ENCODE measurements at places on chromosomes 3 and 15. TPM values are rescaled to one million over a fixed set of nuclear protein-coding genes. Genes with fewer than 3 reads are reported as not detected.

DNA sequence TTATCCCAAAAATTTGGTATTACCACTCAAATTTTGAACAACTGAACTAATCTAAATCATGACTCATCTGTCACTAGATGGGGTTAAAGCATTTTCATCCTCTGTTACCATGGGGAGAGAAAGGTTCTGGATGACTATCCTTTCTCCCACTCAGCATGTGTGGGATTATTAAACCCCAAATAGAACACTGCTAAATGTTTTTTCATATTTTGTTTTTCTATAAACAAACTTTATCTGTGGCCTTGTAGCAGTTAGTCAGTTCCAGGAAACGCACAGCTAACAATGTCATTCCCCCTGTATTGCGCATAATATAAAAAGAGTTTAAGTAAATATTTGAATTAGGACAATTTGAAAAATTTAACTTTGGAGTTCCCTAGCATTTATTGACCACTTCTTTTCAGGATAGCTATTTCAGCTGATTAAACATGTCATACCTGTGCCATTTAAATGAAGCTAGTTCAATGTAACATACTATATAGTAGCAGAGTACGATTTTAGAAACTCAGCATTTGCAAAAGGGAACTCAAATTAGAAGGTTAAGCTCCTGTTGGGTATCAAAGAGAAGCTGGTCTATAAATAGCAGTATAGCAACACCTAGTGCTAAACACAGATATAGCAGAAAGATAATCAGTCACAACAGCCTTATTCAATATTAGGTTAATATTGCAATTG is 9.2 kb upstream of the TMEM212 start:
- DNase-seq: no peak

DNA sequence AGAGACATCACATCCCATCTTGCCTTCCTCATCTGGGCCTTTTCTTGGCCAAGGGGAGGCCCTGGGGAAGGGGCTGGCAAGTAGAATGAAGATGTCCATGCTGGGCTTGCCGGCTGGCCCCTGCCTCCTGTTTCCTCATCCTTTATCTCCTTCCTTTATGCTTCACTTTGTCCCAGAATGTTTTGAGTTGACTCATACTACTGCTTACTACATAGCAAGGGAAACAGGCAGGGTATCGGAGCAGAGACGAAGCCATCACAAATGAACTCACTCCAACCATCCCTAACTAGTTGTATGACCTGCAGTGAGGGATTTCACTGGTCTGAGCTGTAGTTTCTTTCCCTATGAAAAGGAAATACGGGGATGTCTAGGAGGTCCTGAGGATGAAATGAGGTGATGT is 66.0 kb downstream of the CHDH start:
- no peak for DNase-seq

GRCh38 chr15:67180514-67181191 is 73.8 kb downstream of the AAGAB start:
- no peak for DNase-seq

GRCh38 chr3:59368900-59369675 is 319.3 kb upstream of the CFAP20DC start:
- DNase-seq: no peak

GRCh38 chr3:183131735-183132134 is 30.8 kb downstream of the LAMP3 start:
- no peak for DNase-seq

DNA sequence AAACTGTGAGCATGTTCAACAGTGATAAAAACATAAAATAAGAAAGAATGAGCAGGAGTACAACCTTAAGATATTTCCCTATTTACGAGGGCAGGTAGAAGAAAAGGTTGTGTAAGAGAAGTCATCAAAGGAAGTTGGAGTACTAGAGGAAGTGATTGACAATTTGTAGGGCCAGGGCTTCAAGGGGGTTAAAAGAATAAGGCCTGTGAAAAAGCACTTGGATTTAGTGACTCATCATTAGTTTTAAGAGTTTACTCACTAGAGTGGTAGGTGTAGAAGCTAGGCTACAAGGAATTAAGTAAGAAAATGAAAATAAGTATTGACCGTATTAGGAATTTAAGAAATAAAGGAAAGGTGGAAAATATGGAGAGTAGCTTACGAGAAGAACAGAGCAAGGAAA is 23.6 kb downstream of the KCNMB3 start:
- DNase-seq: no peak

GRCh38 chr15:101407439-101407838 is 82.1 kb downstream of the PCSK6 start:
- no peak for DNase-seq

DNA sequence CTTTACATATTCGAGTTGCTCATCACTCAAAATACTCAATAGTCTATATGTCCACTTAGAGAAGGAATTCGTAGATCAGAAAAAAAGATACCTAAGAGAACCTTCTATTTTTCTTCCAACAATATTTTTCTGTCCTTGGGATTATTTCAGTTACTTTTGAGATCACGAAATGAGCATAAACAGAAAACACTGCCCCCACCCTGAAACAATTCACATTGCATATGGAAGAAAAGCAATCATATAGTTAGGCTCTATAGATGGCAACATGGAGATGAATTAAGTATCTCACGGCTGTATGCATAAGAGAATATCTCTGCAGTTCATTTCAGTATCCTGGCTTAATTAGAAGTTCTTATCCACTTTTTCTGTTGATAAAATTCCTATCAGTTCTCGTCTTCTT is 391.1 kb downstream of the FGF12 start:
- no peak for DNase-seq

DNA sequence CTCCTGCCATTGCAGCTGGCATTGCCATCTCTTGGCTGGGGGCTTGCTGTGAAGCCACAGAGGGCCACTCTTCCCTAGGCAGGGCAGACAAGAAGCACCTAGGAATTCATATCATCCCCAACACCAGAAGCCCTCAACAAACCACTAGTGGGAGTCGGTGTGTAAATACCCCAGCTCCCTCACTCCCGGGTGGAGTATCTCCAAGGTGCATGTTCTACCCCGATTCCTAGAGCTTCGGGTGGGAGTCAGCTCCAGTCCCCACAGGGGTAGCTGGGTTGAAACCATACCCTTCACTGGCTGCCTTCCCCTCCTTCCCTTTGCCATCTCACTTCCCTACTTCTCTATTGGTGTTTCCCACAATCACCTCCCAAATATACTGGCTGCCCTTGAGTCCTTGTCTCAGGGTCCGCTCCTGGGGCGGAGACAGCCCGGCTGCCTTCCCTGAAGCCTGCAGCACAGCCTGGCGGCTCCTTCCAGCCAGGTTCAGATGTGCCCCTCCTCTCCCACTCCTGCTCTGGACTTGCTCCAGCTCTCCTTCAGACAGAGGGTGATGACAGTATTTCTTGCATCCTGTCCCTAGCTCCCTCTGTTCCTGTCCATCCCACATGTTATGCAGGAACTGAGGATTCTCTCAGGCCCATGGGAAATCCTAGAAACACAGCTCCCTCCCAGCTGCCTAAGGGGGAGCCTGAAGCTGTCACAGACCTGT is 33.3 kb downstream of the FAM3D start:
- no peak for DNase-seq

GRCh38 chr3:131561511-131561910 is 58.7 kb upstream of the MRPL3 start:
- no peak for DNase-seq

The GUCA1C gene
- not detected for total RNA-seq

DNA sequence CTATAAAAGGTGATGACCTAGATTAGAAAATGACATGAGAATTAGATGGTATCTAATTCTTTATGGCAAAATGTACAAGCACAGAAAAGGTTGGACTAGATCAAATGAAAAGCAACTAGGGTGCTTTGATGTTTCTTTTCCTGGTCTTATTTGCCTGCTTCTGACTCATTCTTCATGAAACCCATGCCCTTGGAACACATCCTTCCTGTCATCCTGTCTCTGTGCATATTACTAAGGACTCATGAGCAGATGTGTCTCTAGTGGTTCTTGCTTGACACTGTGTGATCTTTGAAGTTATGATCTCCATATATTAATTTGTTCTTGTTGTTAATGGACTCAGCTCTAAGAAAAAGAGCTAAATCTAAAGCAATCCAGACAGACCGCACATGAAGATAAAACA is 314.0 kb downstream of the ERC2 start:
- DNase-seq: no peak

- DNase-seq: no peak
Measured at GRCh38 chr15:40322531-40323238, 807 bp upstream of the INAFM2 start.

- no peak for DNase-seq
Measured at GRCh38 chr3:4448187-4448586, 18.9 kb downstream of the SUMF1 start.

The CCDC12 gene
- 35.5 TPM for total RNA-seq

The SPATA12 gene
- 0.10 TPM for total RNA-seq

DNA sequence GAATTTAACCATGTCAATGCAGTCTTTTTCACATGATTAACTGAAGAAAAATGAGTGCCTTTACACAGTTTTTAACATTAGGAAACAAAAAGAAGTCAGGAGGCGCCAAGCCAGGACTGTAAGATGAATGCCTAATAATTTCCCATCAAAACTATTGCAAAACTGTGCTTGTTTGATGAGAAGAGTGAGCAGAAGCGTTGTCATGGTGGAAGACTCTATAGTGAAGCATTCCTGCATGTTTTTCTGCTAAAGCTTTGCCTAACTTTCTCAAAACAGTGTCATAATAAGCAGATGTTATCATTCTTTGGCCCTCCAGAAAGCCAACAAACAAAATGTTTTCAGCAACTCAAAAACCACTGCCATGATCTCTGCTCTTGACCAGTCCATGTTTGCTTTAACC is 156.8 kb upstream of the CDIN1 start:
- no peak for DNase-seq

The ATP6V1A gene
- total RNA-seq: 89.6 TPM

DNA sequence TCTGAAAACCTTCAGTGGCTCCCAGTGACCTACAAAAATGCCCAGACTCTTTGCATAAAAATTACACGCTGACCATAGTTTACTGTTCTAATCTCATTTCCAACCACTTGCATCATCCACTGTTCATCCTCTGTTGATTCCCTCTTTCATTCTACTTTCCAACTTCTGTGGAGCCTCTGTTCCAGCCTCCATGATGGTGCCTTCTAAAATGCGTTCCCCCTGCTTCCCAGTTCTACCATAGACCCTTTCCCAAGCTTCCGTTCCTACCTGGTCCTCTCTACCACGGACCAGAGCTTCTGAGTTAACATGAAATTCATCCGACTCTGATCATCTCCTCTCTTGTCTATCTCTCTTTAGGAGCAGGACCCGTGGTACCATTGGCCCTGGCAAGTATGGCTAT is 127.0 kb downstream of the THSD4 start:
- no peak for DNase-seq

DNA sequence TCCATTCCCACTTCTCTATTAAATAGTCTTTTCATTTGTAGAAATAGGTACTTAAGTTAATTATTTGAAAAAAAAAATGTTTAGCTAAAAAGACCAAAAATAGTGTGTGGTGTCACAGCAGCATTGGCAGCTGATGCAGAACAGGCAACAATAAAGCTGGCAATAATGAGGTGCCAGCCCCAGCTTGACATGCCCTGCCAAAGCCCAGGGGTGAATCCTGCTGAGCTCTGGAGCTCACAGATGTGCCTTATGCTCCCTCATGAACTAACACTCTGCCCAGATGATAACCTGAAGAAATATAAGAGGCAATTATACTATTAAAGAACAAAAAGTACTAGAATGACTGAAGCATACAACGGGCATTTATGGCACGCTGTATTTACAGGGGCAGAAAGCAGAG is 63.8 kb downstream of the IGSF11 start:
- no peak for DNase-seq

DNA sequence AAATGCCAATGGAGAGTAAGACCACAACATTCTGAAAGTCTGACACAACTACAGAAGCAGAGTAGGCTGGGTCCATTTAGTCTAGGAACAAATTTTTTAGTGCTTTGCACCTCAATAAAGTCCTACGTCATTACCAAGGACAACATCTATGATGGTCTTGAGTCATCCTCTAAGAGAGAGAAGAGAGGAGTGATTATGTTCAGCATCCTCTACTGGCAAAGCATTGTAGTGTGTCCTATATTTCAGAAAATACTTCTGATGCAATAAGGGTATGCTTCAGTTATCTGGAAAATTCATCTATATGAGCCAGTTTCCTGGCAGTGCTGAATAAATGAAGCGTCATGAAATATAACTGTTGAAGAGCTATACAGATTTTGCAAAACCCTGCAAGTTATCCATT is 95.6 kb downstream of the P2RY1 start:
- DNase-seq: no peak

- DNase-seq: no peak
Measured at GRCh38 chr3:104514371-104514770, 852.3 kb upstream of the ALCAM start.

- DNase-seq: no peak
Measured at GRCh38 chr15:69400850-69401249, 13.3 kb upstream of the KIF23 start.

GRCh38 chr3:29593802-29594201 is 312.9 kb downstream of the RBMS3 start:
- DNase-seq: no peak

DNA sequence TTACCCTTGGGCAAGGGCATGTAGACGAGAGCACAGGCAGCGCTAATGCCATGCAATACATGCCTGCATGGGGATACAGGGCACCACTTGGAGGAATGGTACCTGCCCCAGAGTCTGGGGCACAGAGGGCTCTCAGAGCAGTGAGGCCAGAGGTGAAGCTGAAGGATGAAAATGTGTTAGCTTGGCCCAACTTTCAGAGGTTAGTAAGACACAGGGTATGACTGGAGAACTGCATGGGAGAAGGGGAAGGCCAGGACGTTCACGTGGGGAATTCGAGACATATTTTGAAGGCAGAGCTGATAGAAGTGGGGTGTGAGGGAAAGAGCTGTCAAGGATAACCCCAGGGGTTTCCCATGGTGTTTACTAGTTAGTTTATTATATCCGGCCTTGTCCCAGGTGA is 19.6 kb downstream of the CSRNP1 start:
- no peak for DNase-seq

DNA sequence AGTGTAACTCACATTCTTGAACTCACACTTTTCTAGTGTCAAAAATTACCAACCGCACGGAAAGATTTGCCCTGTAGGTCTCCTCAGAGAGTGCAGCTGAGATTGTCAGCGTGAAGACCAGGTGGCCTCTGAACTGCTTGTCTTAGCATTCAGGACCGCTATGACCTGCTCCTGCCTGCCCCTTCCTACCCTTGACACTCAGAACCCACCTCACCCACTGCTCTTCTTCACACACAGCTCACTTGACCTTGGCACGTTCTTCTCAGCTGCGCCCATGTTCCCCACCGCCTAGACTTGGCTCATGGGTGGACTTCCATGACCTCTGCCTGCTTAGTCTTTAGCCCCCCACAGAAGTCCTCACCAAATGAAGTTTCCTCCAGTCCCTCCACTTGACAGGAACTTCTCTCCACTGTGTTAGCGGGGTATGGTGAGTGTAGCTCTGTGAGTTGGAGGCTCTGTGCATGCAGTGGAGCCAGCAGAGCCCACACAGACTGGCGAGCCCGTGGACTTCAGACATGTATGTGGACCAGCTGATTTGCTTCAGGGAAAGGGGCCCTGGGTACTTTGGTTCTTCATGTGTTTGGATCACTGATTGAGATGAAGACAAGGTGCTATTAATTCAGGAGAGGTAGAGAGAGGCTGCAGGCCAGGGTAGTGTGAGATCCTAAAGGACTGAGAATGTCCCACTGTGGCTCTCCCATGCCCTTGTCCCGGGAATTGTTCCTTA is 221.3 kb downstream of the OPA1 start:
- DNase-seq: no peak

- no peak for DNase-seq
Measured at GRCh38 chr15:70164910-70165715, 67.4 kb upstream of the TLE3 start.

- DNase-seq: no peak
Measured at GRCh38 chr15:40055576-40056293, 16.8 kb upstream of the SRP14 start.

The RNU5B-1 gene
- not detected for total RNA-seq
